MV-4-11 (cell line): ENCODE measurements at places on chromosomes 11 and 22.

DNA sequence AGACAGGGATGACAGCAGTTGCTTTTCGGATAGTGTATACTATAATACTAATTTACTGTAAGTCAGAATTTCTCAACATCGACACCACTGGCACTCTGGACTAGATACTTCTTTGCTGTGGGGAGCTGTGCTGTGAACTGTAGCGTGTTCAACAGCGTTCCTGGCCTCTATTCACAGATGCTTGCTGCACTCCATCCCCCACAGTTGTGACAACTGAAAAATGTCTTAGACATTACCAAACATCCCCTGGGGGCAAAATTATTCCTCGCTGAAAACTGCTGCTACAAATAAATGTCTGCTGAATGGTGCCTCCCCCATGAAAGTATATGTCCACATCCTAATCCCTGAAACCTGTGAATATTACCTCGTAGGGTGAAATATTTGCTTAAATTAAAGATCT, 7.5 kb upstream of the SLC15A3 start:
- no peak for DNase-seq

- DNase-seq, result no peak
Observed at GRCh38 chr11:61477126-61477525, 31.4 kb upstream of the LRRC10B start.

- no peak for DNase-seq
Observed at GRCh38 chr11:58919561-58919960, 19.7 kb upstream of the GLYATL1 start.

DNA sequence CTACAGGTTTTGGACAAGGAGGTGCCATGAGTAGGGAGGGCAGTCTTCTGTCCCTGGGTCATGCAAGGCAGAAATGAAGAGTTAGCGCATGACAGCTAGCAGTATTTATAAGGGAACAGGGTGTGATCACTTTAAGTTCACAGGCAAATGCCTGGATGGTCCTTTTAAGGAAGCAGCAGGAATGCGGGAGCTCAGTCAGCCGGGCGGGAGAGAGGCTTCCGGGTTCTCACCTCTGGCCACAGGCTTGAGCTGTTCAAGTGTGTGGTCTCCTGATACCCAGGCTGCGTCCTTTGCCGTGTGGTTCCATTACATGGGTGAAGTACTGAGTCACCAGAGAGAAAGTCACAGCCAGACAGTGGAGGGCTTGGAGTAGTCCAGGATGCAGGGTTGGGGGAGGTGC, 105.4 kb downstream of the BCR start:
- no peak for DNase-seq

- DNase-seq, result no peak
Observed at GRCh38 chr22:27420817-27421361, 380.7 kb downstream of the MN1 start.

DNA sequence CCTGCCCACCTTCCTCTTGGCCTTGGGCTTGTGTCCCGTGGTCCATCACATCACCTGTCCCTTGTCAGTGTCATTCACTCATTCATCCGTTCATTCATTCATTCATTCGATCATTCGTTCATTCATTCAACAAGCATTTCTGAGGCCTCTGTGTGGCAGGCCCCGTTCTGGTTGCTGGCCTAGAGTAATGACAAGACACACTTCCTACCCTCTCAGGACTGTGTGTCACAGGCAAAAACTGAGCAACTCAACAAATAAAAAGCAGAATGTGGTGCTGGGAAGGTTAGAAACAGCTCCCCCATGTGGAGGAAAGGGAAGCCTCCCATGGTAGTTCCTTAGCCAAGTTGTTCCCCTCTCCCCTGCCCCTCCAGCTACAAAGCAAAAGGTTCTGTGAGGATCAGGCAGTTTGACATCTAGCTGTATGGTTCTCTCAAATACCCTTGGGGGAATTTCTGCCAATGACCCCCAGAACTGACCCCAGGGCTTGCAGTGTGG, 1.6 kb upstream of the OMP start:
- peak; percentile 29 for DNase-seq

- no peak for DNase-seq
Observed at GRCh38 chr22:32674925-32675825, 126.3 kb upstream of the TIMP3 start.

DNA sequence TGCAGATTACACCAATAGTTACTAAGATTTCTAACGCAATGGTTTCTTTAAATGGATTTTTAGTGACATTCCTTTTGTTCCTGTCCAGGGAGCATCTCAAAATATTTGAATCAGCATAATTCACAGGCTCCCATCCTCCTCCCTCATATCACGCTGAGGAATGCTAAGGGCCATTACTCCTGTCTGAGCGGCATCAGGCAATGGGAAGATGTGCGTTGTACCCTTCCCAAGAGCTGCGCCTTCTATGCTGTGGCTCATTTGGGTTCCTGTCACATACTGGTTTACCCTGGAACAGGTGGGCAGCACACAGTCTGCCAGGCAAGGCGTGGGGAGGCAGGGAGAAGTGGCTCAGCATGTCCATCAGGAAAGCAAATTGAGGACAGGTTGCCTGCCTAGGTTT, 121.9 kb downstream of the DBX1 start:
- DNase-seq, result no peak

DNA sequence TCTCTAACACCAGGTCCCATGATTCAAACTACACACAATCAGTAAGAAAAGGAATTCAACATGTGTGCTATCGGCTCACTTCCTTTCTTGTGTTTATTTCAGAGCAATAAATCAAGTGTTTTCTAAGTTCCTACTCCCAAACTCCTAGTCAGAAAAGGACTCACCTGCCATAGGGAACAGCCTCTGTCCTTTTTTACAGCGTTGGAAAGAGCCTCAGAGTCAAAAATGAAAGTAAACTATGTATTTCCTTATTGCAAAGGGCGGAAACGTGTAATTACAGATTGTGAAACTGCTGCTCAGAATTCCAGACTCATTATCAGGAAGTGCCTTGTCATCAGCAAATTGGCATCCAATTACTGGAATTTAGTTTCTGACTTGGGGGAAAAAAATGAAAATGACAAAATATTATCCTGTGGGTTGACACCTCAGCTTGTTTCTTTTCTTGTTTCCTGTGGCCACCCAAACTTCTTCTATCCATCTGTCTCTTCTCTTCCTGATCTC, at the start of gene CASP4:
Gene CASP4 (minus strand): TSS at position 220 of the 501 bp plus-strand sequence. CDS start 49 bp downstream, at position 171.
- peak; percentile 83 for DNase-seq

DNA sequence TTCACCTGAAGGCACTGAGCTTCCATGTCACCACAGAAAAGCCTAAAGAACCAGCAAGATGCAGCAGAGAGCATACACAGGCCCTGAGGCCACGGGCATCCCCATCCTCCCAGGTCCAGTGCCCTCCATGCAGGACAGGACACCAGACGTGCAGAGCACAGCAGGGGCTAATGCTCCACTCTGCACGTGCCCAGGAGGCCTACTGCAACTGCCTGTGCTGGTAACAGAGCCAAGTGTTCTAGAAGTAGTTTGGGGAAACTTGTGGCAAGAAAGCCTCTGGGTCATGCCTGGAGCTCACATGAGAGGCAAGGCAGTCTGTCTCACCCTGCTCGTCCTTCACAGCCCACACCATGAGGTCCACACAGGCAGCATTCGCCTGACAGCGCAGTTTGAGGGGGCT, 30.7 kb downstream of the SERPIND1 start:
- DNase-seq, result no peak

DNA sequence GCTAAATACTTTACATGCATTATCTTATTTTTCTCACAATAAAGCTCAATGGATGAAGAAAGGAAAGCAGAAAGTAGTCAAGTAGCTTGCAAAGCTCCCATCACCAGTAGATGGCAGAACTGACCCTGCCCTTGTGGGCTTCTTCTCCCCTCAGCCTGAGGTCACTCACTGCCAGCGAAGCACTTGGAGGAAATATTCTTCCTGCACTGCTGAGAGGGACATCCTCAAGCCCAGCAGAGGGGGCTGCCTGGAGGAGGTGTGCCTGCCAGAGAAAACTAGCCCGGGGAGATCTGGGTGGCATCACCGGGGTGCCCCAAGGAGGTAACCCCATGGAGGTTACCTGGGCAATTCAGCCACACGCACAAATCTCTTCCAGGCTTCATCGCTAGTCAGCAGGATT, 6.6 kb downstream of the APOL4 start:
- DNase-seq, result peak; percentile 70

GRCh38 chr11:47775240-47775869, 8.2 kb upstream of the FNBP4 start:
- DNase-seq, result peak; percentile 44

GRCh38 chr11:122189229-122189628, 73.2 kb upstream of the BLID start:
- DNase-seq, result no peak

DNA sequence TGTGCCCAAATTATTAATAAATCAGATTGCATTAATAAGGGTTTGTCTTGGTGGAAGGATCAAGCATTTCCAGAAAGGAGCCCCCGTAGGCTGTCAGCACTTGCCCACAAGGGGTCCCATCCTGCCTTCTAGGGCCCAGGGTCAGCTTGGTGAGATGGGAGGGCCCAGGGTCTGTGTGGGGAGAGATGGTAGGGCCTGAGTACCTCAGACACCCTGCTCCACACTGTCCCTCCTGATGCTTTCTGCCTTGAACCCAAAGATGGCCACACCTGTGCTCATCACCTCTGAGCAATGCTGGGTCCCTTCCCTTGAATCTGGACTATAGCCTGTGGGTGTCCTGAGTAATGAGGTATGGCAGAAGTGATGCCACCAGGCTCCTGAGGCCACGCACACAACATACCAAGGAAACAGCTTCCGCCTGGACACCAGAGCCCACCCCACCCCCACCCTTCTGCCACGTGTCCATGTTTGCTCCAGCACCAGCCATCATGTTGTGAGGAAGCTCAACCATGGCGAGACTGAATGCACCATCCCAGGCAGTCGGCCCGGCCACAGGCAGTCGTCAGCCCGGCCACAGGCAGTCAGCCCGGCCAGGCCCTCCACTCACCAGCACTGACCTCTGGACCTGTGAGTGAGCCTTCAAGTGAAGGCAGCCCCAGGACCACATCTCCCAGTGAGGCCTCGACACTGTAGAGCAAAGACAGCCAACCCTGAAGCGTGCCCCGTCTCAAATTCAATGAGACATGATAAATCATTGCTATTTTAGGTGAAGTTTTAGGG, 6.8 kb downstream of the BET1L start:
- no peak for DNase-seq

GRCh38 chr11:116061322-116061721, 557.1 kb upstream of the CADM1 start:
- DNase-seq, result no peak

DNA sequence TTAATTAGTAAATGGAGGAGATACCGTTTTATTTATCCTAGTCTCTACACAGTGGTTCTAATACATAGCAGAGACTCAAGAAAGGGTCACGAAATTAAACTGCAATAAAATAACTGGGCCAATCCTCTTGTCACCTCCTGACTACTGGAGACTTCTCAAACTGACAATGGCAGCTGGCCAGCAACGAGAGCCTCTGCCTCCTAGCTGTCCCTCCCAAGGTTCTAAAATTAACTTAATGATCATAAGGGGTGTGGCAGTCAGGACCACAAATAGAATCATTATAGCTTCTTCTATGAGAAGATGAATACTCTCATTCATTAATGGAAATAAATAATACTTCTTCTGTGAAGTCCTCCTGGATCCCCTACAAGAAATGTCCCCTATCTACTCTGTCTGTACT, 63.8 kb upstream of the APOA1 start:
- DNase-seq, result no peak

DNA sequence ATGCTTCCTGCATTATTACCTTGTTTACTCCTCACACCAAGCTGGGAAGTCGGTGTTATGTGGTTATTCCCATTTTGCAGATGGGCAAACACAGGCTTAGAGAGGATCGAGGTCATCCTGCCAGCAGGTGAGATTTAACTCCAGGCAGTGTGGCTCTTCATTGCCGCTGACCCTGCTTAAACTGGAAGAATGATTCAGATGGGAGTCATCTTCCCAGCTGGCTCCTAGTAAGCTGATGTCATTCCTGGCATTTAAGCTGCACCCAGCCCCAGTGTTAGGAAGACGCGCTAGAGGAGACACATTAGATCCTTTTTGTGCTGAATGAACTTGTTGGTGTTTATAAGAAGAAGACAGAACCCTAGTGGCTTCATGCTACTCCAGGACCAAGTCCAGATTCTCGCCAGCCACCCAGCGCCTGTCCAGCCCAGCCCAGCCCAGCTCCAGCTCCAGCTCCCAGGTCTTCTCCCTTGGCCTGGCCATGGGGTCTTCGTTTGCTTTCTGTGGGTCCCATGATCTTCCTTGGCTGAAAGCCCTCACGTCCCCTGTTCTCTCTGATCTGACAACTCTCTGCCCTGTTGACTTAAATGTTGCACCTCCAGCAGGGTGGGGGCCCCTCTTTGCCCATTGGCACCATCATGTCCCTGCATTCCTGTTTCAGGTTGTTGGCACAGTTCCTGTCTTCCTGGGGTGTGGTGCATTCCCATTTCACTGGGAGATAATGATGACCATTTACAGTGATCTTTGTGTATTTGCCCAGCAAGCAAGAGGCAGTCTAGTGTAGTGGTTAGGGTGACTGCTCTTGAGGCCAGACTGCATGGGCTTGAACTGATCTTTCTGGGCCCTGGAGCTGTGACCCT, 13.6 kb downstream of the PARVB start:
- DNase-seq, result no peak

- no peak for DNase-seq
Observed at GRCh38 chr11:110000850-110001249, 92.3 kb upstream of the ZC3H12C start.

- DNase-seq, result no peak
Observed at GRCh38 chr11:8834379-8834778, 76.6 kb upstream of the AKIP1 start.

DNA sequence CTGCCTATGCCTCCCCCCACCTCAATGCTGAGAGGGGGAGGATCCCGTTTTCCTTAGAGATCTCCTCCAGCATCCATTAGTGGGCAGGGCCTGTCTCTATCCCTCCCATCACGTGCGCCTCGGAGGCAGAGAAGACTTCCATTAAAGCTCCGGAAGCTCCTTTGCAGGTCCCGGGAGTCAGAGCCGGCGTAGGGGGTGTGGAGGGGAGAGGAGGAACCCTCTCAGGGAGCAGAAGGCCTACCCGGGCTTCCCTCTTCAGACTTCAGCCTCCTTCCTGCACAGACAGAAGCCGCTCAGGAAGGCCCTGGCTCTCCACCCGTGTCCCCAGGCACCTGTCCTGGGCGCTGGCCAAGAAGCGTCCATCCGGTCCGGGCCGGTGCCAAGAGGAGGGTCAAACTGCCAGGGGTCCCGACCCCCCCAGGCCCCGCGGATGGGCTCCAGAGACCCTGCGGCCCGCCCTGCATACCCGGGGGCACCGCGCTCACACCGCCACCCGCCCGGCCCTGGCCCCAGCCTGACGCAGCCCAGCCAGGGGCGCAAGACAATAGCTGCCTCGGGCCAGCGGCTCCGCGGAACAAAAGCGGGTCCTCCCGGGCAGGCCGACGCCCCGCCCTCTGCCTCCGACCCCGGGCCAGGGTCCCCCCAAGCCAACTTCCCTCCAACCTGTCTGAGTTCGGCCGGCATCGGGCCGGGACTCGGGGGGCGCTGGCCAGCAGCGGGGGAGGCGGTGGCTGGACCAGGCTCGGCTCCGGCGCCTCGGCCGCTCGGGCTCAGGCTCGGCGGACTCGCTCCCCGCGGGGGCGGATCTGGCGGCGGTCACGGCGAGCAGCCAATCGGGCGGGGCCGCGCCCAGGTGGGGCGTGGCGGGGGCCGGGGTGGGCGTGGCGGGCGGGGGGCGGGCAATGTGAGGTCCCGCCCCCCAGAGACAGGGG, 29.9 kb downstream of the ARVCF start:
- DNase-seq, result peak; percentile 21

- no peak for DNase-seq
Observed at GRCh38 chr11:72605973-72606747, 68.1 kb downstream of the PDE2A start.

GRCh38 chr11:134843020-134843419, 431.0 kb upstream of the B3GAT1 start:
- DNase-seq, result no peak

GRCh38 chr11:96015906-96016565, 92.1 kb upstream of the MTMR2 start:
- DNase-seq, result no peak
